ENCODE measurements at places on chromosomes 13 and 19.

- DNase-seq = no peak
Measured at GRCh38 chr13:30738526-30739236, 3.3 kb downstream of the ALOX5AP start.

DNA sequence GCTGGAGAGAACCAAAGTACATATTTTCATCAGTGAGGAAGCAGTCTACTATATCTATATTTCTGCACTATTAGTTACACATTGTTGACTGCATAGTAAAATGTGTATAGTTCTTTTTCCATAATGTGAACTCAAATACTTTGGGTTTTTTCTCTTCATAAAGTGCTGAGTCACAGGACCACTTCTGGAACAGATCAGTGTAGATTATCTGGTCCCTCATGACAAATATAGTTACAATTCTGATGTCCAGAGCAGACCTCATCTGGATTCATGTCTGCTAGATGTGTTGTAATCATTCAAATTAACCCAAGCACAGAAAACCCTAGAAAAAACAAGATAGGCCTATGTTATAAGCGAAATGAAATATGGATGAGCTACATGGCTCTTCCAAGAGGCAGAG, 171.4 kb downstream of the SUCLA2 start:
- no peak for DNase-seq

- no peak for DNase-seq
Measured at GRCh38 chr13:98930151-98930591, 47.7 kb downstream of the DOCK9 start.

DNA sequence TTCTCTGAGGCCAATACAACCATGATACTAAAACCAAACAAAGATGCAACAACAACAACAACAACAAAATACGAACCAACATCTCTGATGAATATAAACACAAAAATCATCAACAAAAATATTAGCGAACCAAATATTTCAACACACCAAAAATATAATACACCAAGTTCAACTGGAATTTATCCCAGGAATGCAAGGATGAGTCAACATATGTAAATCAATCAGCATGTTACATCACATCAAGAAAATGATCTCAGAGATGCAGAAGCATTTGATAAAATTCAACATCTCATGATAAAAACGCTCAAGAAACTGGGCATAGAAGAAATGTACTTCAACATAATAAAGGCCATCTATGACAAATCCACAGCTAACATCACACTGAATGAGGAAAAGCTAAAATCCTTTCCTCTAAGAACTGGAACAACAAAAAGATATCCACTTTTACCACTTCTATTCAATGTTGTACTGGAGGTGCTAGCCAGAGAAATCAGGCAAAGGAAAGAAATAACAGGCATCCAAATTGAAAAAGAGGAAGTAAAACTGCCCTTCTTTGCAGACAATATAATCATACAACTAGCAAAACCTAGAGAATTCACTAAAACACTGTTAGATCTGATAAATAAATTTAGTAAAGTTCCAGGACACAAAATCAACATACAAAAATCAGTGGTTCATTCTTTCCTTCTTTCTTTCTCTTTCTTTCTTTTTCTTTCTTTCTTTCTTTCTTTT, 2448.7 kb upstream of the PCDH20 start:
- peak; percentile 55 for DNase-seq

- peak; percentile 69 for DNase-seq
Measured at GRCh38 chr13:75870397-75870903, 234.3 kb downstream of the LMO7 start.

DNA sequence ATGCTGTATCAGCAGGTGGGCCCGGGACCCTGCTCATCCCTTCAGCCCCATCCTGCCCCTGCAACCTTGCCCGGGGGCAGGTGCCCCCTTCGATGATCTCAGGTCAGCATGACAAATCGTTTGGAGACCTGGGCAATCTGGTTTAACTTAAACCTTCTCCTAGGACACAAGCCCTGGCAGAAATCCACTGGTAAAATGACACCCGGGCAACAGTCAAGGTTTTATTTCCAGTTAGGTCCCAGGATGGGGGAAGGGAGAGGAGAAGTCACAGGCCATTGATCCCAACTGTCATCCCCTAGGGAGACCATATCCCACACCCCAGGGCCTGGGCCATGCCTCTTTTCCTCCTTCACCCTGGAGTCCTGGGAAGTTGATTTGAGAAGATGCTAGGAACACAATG, 1.8 kb upstream of the PLIN5 start:
- DNase-seq = no peak

- DNase-seq = no peak
Measured at GRCh38 chr13:28282451-28282850, 144.1 kb downstream of the PAN3 start.

GRCh38 chr19:31589109-31589508, 239.9 kb upstream of the TSHZ3 start:
- DNase-seq = no peak

- no peak for DNase-seq
Measured at GRCh38 chr13:76307142-76307541, 579.1 kb downstream of the KCTD12 start.

All from Karpas-422 (cell line).